ENCODE measurements at places on chromosomes 7 and 10. TPM values are rescaled to one million over a fixed set of nuclear protein-coding genes. Genes with fewer than 3 reads are reported as not detected.

Gene HOXA2
- 2.2 TPM for total RNA-seq

Gene MRPL32
- total RNA-seq, result 90.7 TPM

Gene MMP21
- 0.13 TPM for total RNA-seq

Gene SPAM1
- not detected for total RNA-seq

Gene INPP5F
- total RNA-seq, result 37.4 TPM

Gene PLPP4
- total RNA-seq, result 4.7 TPM

Gene HYAL4
- total RNA-seq, result not detected

Gene TRIM74
- not detected for total RNA-seq

Gene PHKG1
- total RNA-seq, result 0.27 TPM

Gene WIPF3
- not detected for total RNA-seq

Gene MEIG1
- 1.1 TPM for total RNA-seq

Gene CNPY1
- not detected for total RNA-seq

Gene OR2A1
- total RNA-seq, result not detected

Gene PKD1L1
- total RNA-seq, result 1.6 TPM

Gene MSMB
- total RNA-seq, result not detected

Gene KCNK18
- total RNA-seq, result not detected

Gene PPP1R17
- total RNA-seq, result not detected

Gene CNTNAP2
- not detected for total RNA-seq

Gene PHYHIPL
- 0.07 TPM for total RNA-seq

Gene AMZ1
- not detected for total RNA-seq

Gene SH2D4B
- under 0.01 TPM for total RNA-seq

Gene SRRM3
- 0.80 TPM for total RNA-seq

Gene UPF2
- total RNA-seq, result 26.9 TPM

Gene OR6B1
- total RNA-seq, result not detected

Gene ABCB4
- total RNA-seq, result not detected

Gene LRRC17
- 4.4 TPM for total RNA-seq

Gene NFE2L3
- 58.8 TPM for total RNA-seq

Gene SFTPA1
- not detected for total RNA-seq

Gene EPO
- total RNA-seq, result not detected

Gene SAP25
- total RNA-seq, result not detected

Gene STEAP4
- total RNA-seq, result under 0.01 TPM

Gene FAM25G
- not detected for total RNA-seq

Gene PPP1R9A
- 4.1 TPM for total RNA-seq

Gene KCNMA1
- total RNA-seq, result 1.1 TPM

Gene DKK1
- total RNA-seq, result 220 TPM

Gene SNX10
- 0.80 TPM for total RNA-seq

Gene UTF1
- not detected for total RNA-seq

Gene KEL
- 0.07 TPM for total RNA-seq

Gene POLR3A
- 30.2 TPM for total RNA-seq

Gene CUBN
- total RNA-seq, result 5.2 TPM

Gene TMEM225B
- total RNA-seq, result 0.43 TPM

Gene BEND7
- total RNA-seq, result 12.9 TPM

Gene BLNK
- not detected for total RNA-seq

Gene APBB1IP
- total RNA-seq, result not detected

Gene SVOPL
- total RNA-seq, result not detected

Gene TRIM50
- not detected for total RNA-seq

Gene MACC1
- not detected for total RNA-seq

Gene ACTL6B
- total RNA-seq, result not detected

Gene AGAP5
- total RNA-seq, result 6.0 TPM

Gene COBL
- total RNA-seq, result not detected

Gene CFAP46
- 2.4 TPM for total RNA-seq

Gene H2BK1
- not detected for total RNA-seq

Gene HGF
- total RNA-seq, result 1.7 TPM

Gene VIPR2
- not detected for total RNA-seq

Gene FAM200A
- total RNA-seq, result 6.5 TPM

Gene LIPF
- total RNA-seq, result not detected

Gene MOGAT3
- total RNA-seq, result not detected
